ENCODE measurements at places on chromosomes 2 and 18.
A peak's percentile ranks its signal among the peaks of the same experiment; 100 is the strongest.

DNA sequence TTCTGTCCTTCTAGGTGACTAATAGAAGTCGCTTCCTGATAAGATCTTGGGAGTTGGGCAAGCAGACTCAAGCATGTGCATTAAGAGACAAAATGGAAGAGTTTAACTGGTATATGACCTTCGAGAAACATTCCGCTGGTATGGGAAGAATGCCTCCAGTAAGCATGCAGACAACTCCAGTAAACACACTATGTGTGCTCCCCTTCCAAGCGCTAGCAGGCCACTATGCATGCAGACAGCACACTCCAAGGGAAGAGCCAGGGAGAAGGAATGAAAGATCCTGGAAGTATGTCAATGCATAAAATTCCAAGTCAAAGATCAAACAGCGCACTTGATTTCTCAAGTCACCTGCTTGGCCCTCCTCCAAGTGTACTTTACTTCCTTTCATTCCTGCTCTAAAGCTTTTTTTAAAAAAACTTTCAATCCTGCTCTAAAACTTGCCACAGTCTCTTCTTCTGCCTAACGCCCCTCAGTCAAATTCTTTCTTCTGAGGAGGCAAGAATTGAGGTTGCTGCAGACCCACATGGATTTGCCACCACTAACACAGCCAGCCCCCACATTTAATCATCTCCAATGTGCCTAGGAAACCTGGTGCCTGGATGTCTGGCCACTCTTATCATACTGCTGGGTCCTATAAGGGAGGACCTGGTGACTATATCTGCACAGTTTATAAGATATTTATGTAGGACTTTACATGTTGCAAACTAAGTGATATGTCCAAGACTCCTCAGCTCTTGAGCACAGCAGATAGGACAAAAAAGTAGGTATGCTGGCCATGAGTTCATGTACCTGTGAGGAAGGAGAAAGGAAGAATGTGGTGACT, 239.8 kb downstream of the PDE11A start:
- DNase-seq = no peak

GRCh38 chr2:173002751-173003541, 72.7 kb upstream of the MAP3K20 start:
- peak; percentile 64 for DNase-seq

DNA sequence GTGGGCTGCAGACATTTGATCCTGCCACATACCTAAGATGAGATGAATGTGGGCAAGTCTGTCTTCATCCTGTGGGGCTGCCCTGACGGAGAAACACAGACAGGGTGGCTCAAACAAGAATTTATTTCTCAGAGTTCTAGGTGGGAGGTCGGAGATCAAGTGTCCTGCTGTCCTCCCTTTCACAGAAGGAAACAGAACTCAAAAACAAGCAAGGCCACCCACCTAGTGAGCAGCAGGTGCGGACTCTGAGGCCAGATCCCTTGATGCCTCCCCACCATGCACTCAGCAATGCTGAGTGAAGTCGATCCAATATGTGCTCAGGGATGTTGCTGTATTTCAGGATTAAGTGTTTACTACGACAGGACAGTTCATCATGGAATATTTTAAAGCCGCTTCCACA, 63.0 kb upstream of the SNTG2 start:
- no peak for DNase-seq

- no peak for DNase-seq
Observed at GRCh38 chr2:232328516-232329460, 49.8 kb upstream of the ALPP start.

DNA sequence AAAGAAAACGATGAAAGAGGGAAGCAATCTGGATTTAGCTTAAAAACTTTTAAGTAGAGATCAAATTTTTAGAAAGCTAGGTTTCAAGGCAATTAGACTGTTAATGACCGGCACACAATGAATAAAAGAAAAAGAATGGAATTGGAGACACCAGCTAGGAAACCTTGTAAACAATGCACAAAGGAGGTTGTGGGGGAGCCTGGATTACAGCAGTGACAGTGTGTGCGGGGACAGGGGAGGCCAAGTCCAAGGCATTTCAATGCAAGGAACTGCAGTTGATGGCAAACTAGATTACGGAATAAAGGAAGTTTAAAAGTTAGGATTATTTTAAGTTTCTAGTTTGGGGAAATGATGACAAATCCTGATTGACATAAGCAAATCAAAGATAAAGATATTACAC, 74.5 kb downstream of the DTNB start:
- DNase-seq = no peak

- no peak for DNase-seq
Observed at GRCh38 chr2:10265329-10266132, 37.2 kb upstream of the HPCAL1 start.

Data from D341Med (cell line).